IMR-90 (cell line): ENCODE measurements at places on chromosomes 6 and 20. TPM values are rescaled to one million over a fixed set of nuclear protein-coding genes. Genes with fewer than 3 reads are reported as not detected.
A peak's percentile ranks its signal among the peaks of the same experiment; 100 is the strongest.

Gene BPIFA1
- total RNA-seq = not detected in 2 replicates

DNA sequence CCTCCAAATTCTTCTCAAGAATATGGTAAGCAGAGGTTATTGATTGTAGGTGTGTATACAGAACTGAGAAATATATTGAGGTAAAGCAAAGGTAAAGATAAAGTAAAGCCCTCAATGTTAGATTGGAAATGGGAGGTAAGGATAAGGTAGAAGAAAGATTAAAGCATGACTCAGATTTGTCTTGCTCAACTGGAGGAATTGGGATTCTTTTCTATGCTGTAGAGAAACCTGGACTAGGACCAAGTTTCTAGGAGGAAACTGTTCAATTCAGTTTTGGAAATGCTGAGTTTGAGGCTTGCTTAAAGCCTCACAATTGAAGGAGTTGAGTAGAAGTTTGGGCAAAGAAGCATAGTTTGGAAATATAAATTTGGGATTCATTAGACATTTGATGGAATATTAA is 634.0 kb upstream of the PTCHD4 start:
- peak; percentile 61 for DNase-seq

- no peak for DNase-seq
Observed at GRCh38 chr20:18609741-18610140, 21.9 kb downstream of the DTD1 start.

Gene ASIP
- total RNA-seq = not detected in 2 replicates

- no peak for DNase-seq
Observed at GRCh38 chr20:20102716-20103258, 50.5 kb downstream of the CFAP61 start.

DNA sequence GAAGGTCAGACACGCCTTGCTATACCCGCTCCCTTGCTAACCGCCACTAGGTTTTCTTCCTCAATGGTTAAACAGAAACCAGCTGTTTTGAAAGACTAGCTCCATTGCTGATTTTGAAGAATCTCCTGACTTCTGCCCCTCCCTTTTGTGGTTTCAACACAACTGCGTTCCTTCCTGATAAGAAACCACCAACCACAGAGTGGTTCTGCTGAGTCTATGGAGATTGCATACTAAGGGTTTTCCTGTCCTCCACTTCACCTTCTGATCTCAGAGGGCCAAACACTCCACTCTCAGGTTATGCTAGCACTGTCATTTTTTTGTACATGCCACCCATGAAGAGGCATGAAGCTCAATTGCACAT is 207.9 kb downstream of the MYLK4 start:
- peak; percentile 89 for DNase-seq

Gene GSTA2
- total RNA-seq = not detected in 2 replicates

Gene OR5V1
- total RNA-seq = not detected in 2 replicates

- DNase-seq = no peak
Observed at GRCh38 chr6:168834801-168835200, 393.8 kb downstream of the SMOC2 start.

Gene NDUFAF4
- total RNA-seq = 6.3 and 13.9 TPM in 2 replicates

Gene B3GAT2
- total RNA-seq = not detected in 2 replicates

GRCh38 chr6:46583721-46584120 is 68.9 kb downstream of the CYP39A1 start:
- no peak for DNase-seq

GRCh38 chr6:124795643-124796463 is 166.4 kb upstream of the RNF217 start:
- peak; percentile 1 for DNase-seq

Gene SCUBE3
- total RNA-seq = 19.9 and 21.1 TPM in 2 replicates

DNA sequence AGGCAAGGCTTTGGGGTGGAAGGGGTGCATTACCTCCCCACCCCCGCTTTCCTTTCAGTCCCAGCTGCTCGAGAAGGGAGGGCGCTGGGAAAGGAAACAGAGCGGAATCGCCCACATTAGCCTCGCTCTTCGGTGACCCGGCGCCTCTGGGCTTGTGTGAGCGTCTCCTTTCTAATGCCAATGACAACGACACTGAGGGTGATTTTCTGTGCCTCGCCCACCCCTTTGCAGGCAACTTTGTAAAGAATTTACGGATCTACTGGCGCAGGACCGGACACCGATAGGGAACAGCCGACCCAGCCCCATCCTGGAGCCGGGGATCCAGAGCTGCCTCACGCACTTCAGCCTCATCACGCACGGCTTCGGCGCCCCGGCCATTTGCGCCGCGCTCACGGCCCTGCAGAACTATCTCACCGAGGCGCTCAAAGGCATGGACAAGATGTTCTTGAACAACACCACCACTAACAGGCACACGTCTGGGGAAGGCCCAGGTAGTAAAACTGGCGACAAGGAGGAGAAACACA is 24.3 kb downstream of the TFAP2B start:
- DNase-seq = no peak

Gene WFDC5
- not detected in 2 replicates for total RNA-seq
